ENCODE measurements at places on chromosomes 13 and 19. TPM values are rescaled to one million over a fixed set of nuclear protein-coding genes. Genes with fewer than 3 reads are reported as not detected.

DNA sequence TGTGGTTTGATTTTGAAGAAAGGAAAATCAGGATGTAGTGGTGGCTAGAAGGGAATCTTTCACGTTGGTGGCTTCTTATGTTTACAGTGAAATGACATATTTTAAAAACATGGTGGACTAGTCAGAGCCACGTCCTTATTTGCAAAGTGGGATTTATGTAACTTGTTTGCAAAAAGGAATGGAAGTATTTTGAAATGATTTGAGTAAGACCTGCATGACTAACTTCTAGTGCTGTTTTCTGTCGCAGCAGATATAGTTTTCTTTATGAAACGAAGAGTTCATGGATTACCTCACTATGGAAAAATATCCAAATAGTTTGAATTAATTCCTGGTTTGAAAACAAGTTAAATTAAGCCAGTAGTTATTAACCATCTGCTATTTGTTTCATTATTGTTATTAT is 476.5 kb downstream of the MYO16 start:
- no peak for DNase-seq

- DNase-seq: no peak
These were observed 888 bp downstream of the NOTCH3 start for GRCh38 chr19:15199661-15200552.

DNA sequence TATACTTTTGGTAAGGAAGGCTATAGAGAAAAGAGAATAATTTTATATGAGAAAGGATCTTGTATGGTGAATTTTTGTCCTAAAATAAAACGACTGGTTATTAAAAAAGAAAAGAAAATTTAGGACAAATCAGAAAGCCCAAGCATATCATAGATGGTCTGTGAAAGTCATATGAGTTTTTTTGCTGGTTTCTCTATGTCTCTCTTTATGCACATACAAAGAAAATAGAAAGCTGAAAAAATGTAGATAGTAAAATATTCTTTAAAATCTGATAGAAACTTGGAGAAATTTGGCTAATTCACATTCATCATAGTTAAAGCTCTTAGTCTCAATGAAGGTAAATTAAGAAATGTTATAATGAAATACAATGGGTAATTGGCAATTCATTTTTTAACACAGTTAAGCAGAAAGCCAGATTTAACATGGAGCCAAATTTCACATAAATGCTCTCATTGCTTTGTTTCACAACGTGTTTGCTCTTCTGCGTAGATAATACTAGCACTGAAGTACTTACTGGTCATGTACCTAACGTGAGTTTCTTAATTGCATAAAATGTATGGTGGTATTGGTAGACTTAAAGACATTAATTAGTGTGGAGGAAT is 621.5 kb upstream of the ATXN8OS start:
- no peak for DNase-seq

GRCh38 chr19:4933528-4933927 is 24.2 kb downstream of the UHRF1 start:
- DNase-seq: peak; percentile 65

DNA sequence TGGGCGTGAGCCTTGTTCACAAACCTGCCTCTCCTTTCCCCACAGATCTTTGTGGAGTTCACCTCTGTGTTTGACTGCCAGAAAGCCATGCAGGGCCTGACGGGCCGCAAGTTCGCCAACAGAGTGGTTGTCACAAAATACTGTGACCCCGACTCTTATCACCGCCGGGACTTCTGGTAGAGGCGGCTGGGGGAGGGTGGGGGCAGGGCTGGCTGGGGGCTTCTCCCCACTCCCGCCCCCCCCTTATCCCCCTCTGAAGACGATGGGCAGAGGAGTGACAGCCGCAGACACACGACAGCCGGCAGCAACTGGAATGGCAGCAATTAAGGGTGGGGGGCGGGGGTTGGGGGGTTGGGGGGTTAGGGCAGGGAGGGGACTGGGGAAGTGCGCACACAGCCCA is 1.1 kb upstream of the EPN1 start:
- no peak for DNase-seq

ZNF582 gene
- 3.0 TPM for polyA plus RNA-seq

CDX2 gene
- polyA plus RNA-seq: not detected

CAPN12 gene
- polyA plus RNA-seq: 0.20 TPM

Data from fibroblast of lung (primary cell).